Fibroblast of upper back skin (primary cell): ENCODE measurements at places on chromosomes 1 and 21.

- no peak for DNase-seq
Observed at GRCh38 chr1:223068900-223069665, 74.0 kb downstream of the TLR5 start.

- peak; percentile 98 for DNase-seq
Observed at GRCh38 chr1:107936498-107937481, 28.2 kb downstream of the VAV3 start.

DNA sequence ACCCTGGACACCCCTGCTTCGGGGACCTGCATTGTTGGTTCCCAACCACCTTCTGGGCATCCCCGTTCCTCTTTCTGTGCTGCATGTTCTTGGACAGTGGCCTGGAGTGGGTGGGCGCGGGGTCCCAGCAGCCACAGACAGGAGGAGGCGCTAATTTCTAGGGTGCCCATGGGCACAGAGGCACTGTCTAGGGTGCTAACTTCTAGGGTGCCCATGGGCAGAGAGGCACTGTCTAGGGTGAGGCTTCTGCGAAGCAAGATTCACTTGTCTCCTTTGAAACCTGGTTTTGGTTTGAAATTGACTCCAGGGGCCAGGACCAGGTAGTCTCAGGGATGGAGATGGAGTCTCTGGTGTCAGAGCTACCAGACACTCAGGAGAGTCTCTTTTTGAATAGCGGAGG is 815 bp upstream of the MEGF6 start:
- no peak for DNase-seq

DNA sequence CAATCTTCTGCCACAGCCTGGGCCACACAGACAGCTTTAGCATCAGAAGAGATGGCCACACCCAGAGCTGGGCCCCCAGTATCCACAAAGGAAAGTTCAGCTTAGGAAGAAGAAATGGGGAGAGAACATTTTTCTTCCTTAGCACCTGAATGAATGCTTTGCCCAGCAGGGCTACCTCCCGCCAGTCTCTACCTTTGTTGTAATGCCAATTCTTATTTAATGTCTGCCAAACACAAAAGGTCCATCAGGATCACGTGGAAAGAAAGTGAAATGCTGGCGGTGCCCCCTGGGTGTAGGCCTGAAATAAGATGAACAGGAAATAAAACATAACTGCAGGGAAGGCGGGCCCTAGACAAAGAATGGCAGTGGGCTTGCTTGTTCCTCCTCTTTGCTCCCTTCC is 125.6 kb downstream of the CACNA1E start:
- DNase-seq = no peak

DNA sequence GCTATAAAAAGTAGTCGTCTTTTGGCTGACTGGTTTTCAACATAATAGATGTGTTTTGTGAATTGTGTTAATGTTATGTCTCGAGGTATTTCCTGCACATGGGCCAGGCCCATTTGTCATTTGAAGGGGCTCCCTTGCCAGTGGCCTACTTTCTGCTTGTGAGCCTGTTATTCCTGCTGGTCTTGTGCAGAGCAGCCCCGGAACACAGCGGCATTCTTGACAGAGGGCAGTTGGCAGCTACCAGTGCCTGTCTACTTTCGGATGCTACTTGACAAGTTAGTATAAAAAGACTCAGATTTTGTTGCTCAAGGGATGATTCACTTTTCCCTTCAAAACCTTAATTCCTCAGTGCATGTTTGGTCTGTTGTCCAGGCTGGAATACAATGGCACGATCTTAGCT is 28.5 kb downstream of the PGM1 start:
- no peak for DNase-seq

DNA sequence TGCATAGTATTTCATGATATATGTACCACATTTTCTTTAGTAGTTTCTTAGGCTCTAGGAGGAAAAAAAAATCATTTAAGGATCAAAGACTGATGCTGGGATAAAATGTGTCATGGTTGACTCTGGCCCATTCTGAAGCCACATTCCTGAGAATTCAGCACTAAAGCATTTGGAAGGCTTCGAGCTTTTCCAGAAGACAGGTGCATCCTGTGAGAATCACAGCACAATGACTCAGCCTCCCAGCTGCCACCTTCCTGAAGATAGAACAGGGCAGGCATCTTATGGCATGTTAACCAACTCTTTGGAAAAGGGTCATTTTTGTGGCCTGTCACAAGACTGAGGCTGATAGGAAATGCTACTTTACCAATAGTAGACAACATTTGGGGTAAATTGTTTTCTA is 359.9 kb downstream of the PCP4 start:
- no peak for DNase-seq
